ENCODE measurements at places on chromosomes 11 and 22. TPM values are rescaled to one million over a fixed set of nuclear protein-coding genes. Genes with fewer than 3 reads are reported as not detected.

DNA sequence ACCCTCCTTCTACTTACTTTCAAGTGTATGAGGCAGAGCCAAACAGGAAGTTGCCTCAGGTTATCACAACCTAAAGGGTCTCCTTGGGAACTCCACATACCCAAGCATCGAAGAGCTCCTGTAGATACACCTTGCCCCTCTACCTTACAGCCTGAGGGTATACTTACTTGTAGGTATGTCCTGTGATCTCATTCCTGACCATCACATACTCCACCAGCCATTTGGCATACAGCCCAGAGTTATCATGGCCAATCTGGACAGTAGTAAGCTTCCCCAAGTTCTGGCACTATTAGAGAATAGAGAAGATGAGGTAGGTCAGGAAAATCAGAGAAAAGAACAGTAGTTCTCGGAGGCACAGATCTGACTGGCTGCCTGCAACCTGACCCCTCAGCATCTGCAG lies 53.4 kb upstream of the SCUBE2 start:
- no peak for DNase-seq
- H3K4me1 ChIP-seq: peaks cover 3% of the 10 kb centered on the region
- H3K27me3 ChIP-seq: no peaks in the 10 kb centered on the region
- no peak overlapping the region for H3K27ac ChIP-seq
- H3K4me3 ChIP-seq: no peak overlapping the region

- no peaks in the 10 kb centered on the region for H3K27me3 ChIP-seq
- H3K27ac ChIP-seq: no peak overlapping the region
- DNase-seq: no peak
- H3K4me3 ChIP-seq: no peak overlapping the region
- peaks cover 19% of the 10 kb centered on the region for H3K4me1 ChIP-seq
These were observed 60.7 kb downstream of the LRRC32 start for GRCh38 chr11:76609736-76610370.

DNA sequence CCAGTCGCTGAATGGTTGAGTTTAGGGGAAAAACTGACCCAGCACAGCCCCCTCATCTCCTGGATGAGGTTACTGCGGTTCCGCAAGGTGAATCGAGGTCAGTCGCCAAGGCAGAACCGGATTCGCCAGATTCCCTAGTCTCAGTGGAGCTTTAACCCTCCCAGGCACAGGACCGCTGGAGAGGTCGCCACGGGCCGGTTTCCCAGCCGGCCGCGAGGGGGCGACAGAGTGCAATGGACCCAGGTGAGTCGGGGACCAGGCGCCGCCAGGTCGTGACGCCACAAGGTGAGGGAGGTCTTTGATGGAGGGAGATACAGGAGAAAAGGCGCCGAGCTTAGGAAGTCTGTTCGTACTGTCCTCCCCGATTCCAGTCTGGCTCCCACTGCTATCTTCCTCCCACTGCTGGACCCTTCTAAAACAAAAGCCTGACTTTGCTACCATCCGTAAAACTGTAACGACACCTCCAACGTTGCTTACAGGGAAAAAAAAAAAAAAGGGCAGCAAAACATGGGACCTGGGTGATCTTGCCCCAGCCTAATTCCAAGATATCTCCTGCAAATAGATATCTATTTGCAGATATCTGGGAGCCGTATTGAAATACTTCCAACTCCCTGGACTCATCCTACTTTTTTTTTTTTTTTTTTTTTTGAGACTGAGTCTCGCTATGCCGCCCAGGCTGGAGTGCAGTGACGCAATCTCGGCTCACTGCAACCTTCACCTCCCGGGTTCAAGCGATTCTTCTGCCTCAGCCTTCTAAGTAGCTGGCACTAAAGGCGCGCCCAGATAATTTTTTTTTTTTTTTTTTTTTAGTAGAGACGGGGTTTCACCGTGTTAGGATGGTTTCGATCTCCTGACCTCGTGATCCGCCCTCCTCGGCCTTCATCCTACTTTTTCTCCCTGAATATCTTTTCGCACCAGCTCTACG lies 1.4 kb upstream of the GGA1 start:
- peak; percentile 92 for DNase-seq
- no peaks in the 10 kb centered on the region for H3K36me3 ChIP-seq
- peak overlapping the region; percentile 94 for H3K27ac ChIP-seq
- H3K4me1 ChIP-seq: peaks cover 38% of the 10 kb centered on the region

Gene GRK2
- 87.6 TPM for total RNA-seq

Gene OR4C3
- total RNA-seq: not detected

GRCh38 chr22:44116331-44116730 lies 64.4 kb upstream of the PARVG start:
- H3K27me3 ChIP-seq: no peaks in the 10 kb centered on the region
- H3K4me3 ChIP-seq: no peak overlapping the region
- H3K27ac ChIP-seq: no peak overlapping the region

DNA sequence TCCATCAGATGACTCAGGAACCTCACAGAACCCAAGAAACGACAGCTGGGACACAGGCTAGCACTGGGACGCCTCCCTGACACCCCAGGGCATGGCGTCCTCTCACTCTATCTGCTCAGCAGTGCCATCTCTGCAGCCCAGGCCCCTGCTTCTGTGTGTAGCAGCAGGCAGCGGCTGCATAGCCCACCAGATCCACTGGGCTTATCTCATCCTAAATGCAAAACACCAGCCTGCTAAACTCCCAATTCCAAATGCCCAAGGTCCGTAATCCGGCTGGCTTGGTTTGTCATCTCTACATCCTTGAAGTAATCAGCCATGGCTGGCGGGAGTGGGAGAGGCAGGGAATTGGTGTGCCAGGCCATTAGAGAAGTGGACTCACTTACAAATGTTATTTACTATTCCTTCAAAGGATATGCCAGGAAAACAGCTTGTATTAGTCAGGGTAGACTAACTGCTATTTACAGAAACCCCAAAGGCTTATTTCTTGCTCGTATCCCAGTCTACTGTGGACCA lies 30.7 kb downstream of the SPATA19 start:
- no peaks in the 10 kb centered on the region for H3K36me3 ChIP-seq
- H3K27ac ChIP-seq: no peak overlapping the region
- H3K27me3 ChIP-seq: no peaks in the 10 kb centered on the region

- DNase-seq: no peak
- no peak overlapping the region for H3K27ac ChIP-seq
- H3K4me1 ChIP-seq: no peaks in the 10 kb centered on the region
- H3K4me3 ChIP-seq: no peak overlapping the region
These were observed 6.0 kb downstream of the NIPSNAP1 start for GRCh38 chr22:29574762-29575450.

DNA sequence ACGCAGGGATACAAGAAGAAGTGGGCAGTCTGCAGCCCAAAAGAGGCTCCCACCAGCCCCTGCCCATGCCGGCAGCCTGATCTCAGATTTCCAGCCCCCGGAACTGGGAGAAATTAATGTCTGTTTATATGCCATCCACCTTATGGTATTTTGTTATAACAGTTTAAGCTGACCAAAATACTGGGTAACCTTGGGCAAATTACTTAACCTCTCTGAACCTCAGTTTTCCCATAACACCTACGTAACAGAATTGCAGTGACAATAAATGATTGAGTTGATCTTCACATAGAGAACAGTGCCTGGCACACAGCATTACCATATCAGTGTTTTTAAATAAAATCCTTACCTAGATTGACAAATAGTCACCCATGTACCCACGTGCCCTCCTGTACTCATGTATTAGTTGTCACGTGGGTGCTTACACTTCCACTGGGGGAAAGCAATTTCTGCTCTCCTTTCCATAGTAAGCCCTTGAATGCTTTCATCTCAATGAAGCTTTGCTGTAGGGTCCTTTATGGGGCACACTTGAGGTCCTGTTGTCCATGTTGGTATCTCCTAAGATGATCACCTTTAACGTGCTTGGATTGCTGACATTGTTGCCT lies 54.2 kb upstream of the PHF21A start:
- no peak overlapping the region for H3K4me3 ChIP-seq
- no peak for DNase-seq
- H3K36me3 ChIP-seq: no peaks in the 10 kb centered on the region
- H3K27ac ChIP-seq: no peak overlapping the region
- H3K27me3 ChIP-seq: no peaks in the 10 kb centered on the region

- DNase-seq: no peak
- H3K27ac ChIP-seq: no peak overlapping the region
- no peak overlapping the region for H3K4me3 ChIP-seq
- H3K4me1 ChIP-seq: peaks cover 24% of the 10 kb centered on the region
- H3K27me3 ChIP-seq: no peaks in the 10 kb centered on the region
These were observed 4.8 kb upstream of the FXYD6 start for GRCh38 chr11:117881217-117881616.

Gene DDX10
- 59.2 TPM for total RNA-seq

GRCh38 chr22:32144496-32145274 lies 14.4 kb downstream of the C22orf42 start:
- H3K27ac ChIP-seq: no peak overlapping the region
- no peaks in the 10 kb centered on the region for H3K4me1 ChIP-seq
- no peaks in the 10 kb centered on the region for H3K36me3 ChIP-seq
- no peaks in the 10 kb centered on the region for H3K27me3 ChIP-seq

DNA sequence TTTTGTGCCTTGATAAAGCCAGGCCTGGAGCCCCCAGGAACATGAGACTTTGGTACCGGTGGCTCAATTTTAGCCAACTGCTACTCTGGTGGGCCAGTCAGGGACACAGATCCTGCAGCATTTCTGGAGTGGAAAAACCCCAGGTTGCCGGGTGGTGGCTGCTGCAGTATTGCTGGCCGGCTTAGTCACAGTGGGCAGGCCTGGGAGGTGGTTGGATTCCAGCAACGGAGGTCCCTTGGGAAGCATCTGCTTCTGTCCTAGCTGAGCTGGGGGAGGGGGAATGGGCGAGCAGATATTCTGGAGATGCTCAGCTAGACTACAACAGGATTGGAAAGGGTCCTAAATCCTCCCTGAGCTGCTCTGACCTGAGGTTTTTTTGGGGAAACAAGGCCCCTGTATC lies 31.6 kb upstream of the ACCSL start:
- H3K27me3 ChIP-seq: no peaks in the 10 kb centered on the region
- H3K27ac ChIP-seq: peak overlapping the region; percentile 27
- H3K4me1 ChIP-seq: peaks cover 12% of the 10 kb centered on the region
- no peaks in the 10 kb centered on the region for H3K36me3 ChIP-seq

DNA sequence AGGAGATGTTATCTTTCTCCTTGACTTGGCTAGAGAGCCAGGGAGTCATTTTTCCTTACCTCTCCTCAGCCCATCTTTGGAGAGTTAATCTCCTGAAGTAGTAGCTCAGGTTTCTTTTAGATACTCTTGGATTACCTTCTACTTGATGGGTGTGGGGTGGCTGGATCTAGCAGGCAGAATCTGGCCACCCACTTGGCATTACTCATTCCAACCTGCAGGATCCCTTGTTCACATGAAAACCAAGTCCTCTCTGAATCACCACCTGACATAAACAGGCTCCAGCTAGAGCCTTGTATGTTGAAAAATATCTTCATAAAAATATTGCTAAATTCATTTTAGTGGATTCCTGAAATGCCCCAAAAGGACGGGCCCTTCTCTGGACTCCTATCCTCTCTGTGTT lies 250.6 kb upstream of the PLET1 start:
- no peaks in the 10 kb centered on the region for H3K36me3 ChIP-seq
- H3K4me1 ChIP-seq: no peaks in the 10 kb centered on the region
- no peaks in the 10 kb centered on the region for H3K27me3 ChIP-seq
- DNase-seq: no peak
- no peak overlapping the region for H3K4me3 ChIP-seq

- H3K27ac ChIP-seq: no peak overlapping the region
- no peaks in the 10 kb centered on the region for H3K36me3 ChIP-seq
- H3K4me3 ChIP-seq: no peak overlapping the region
- H3K4me1 ChIP-seq: no peaks in the 10 kb centered on the region
- H3K27me3 ChIP-seq: no peaks in the 10 kb centered on the region
These were observed 72.1 kb downstream of the AMOTL1 start for GRCh38 chr11:94840209-94840608.

- DNase-seq: no peak
- no peaks in the 10 kb centered on the region for H3K36me3 ChIP-seq
- H3K4me3 ChIP-seq: no peak overlapping the region
These were observed 31.6 kb downstream of the MRGPRX4 start for GRCh38 chr11:18204220-18204619.

Gene MAJIN
- 34.8 TPM for total RNA-seq

- H3K27ac ChIP-seq: no peak overlapping the region
- no peak overlapping the region for H3K4me3 ChIP-seq
- no peaks in the 10 kb centered on the region for H3K36me3 ChIP-seq
- DNase-seq: no peak
- peaks cover 23% of the 10 kb centered on the region for H3K4me1 ChIP-seq
These were observed 48.8 kb downstream of the PIWIL3 start for GRCh38 chr22:24725736-24726135.

DNA sequence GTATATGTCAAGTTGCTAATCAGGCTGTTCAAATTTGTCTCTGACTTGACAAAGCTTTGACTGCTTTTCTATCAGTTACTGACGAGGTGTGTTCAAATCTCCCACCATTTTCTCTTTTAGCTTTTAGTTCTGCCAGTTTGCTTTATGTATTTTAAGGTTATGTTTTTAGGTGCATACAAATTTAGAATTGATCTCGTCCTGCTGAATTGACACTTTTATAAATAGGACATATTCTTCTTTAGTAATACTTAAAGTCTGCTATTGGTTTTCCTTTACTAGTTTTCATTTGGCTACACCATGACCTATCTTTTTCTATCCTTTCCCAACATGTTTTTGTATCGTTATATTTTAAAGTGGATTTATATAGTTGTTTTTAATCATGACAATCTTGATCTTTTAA lies 65.7 kb upstream of the KCNQ1OT1 start:
- no peak overlapping the region for H3K27ac ChIP-seq
- no peaks in the 10 kb centered on the region for H3K27me3 ChIP-seq
- no peak for DNase-seq

- no peak for DNase-seq
- H3K27ac ChIP-seq: peak overlapping the region; percentile 84
- no peaks in the 10 kb centered on the region for H3K27me3 ChIP-seq
- peak overlapping the region; percentile 76 for H3K4me3 ChIP-seq
- H3K36me3 ChIP-seq: no peaks in the 10 kb centered on the region
These were observed 2.6 kb downstream of the METTL15 start for GRCh38 chr11:28110821-28111200.

Gene OR5B21
- 0.71 TPM for total RNA-seq

GRCh38 chr22:36986242-36986821 lies 32.9 kb downstream of the TST start:
- no peak overlapping the region for H3K27ac ChIP-seq
- H3K27me3 ChIP-seq: no peaks in the 10 kb centered on the region
- peak; percentile 65 for DNase-seq
- no peaks in the 10 kb centered on the region for H3K4me1 ChIP-seq

DNA sequence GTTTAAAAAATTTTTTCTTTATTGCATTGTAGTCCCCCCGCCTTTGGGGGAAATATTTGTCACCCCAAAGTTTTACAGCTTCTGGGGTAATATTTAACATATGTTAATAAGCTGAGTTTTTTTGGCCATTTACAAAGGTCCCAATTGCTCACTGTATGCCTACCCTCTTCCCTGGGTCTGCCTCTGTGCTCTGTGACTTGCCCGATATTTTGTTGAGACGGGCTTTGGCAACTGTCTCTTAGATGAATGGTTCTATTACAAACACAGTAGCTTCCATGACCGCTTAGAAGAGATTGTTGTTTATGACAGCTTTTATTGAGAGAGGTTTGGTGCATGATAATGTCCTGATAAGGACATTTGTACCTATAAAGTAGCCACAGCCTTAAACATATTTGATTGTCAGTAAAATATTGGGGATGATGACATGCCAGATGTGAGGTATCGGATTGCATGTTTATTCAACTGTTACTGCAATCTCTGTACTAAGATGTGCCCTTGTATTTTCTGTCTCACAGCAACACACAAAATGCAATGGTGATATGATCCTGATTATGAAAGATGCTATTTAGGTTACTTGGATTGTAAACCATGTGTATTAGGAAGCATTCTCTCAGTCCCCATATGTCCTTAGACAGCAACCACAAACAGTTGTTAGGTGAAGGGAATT lies 103.1 kb downstream of the TEAD1 start:
- H3K4me1 ChIP-seq: no peaks in the 10 kb centered on the region
- no peak overlapping the region for H3K4me3 ChIP-seq
- no peaks in the 10 kb centered on the region for H3K27me3 ChIP-seq

All from testis (tissue), 5 donors.